ENCODE measurements at places on chromosomes 3 and 15. TPM values are rescaled to one million over a fixed set of nuclear protein-coding genes. Genes with fewer than 3 reads are reported as not detected.

NR2E3 gene
- total RNA-seq: 0.09 TPM

IMPG2 gene
- total RNA-seq: 0.86 TPM

RAB7A gene
- 57.2 TPM for total RNA-seq

GOLGA8K gene
- 0.16 TPM for total RNA-seq

THBS1 gene
- total RNA-seq: 791 TPM

CPLX3 gene
- total RNA-seq: under 0.01 TPM

XPC gene
- 95.1 TPM for total RNA-seq

ACKR4 gene
- 4.7 TPM for total RNA-seq

SEMA6D gene
- total RNA-seq: 4.9 TPM

CMTM8 gene
- 0.09 TPM for total RNA-seq

TGM5 gene
- not detected for total RNA-seq

HYKK gene
- total RNA-seq: 1.7 TPM

ZNF860 gene
- 0.32 TPM for total RNA-seq

A4GNT gene
- not detected for total RNA-seq

POPDC2 gene
- total RNA-seq: 0.26 TPM

TNFAIP8L3 gene
- 80.4 TPM for total RNA-seq

IL17RC gene
- total RNA-seq: 37.8 TPM

GCNT3 gene
- total RNA-seq: 0.26 TPM

TAGLN3 gene
- 4.4 TPM for total RNA-seq

TP53BP1 gene
- 81.7 TPM for total RNA-seq

ILDR1 gene
- not detected for total RNA-seq

GOLGA6D gene
- total RNA-seq: under 0.01 TPM

IGF1R gene
- 43.8 TPM for total RNA-seq

IL16 gene
- total RNA-seq: 3.2 TPM

PPP2R3A gene
- total RNA-seq: 9.6 TPM

SLC24A5 gene
- total RNA-seq: not detected

GPR156 gene
- 0.32 TPM for total RNA-seq

PAK2 gene
- total RNA-seq: 23.5 TPM

ZNF774 gene
- total RNA-seq: 0.86 TPM

CERS3 gene
- not detected for total RNA-seq

ZNF662 gene
- total RNA-seq: 1.3 TPM

ADAMTS9 gene
- 0.16 TPM for total RNA-seq

TEX55 gene
- not detected for total RNA-seq

CCR5 gene
- total RNA-seq: not detected

SYNPR gene
- total RNA-seq: not detected

ZIC4 gene
- total RNA-seq: not detected

TRIM42 gene
- not detected for total RNA-seq

NLGN1 gene
- 2.9 TPM for total RNA-seq

GPR149 gene
- not detected for total RNA-seq

PODXL2 gene
- 0.79 TPM for total RNA-seq

LHFPL4 gene
- total RNA-seq: under 0.01 TPM

FHIT gene
- total RNA-seq: 0.77 TPM

TUSC7 gene
- total RNA-seq: not detected

ADCY5 gene
- 0.16 TPM for total RNA-seq

SAMD7 gene
- total RNA-seq: not detected

CLDN18 gene
- not detected for total RNA-seq

ACAN gene
- 0.09 TPM for total RNA-seq
